Endothelial cell of umbilical vein (primary cell): ENCODE measurements at places on chromosomes 5 and 9. TPM values are rescaled to one million over a fixed set of nuclear protein-coding genes. Genes with fewer than 3 reads are reported as not detected.
A peak's percentile ranks its signal among the peaks of the same experiment; 100 is the strongest.

Gene FAM78A
- total RNA-seq: 26.6 and 34.0 TPM in 2 replicates

Gene PCDH1
- 136 and 170 TPM in 2 replicates for total RNA-seq

Gene C9orf153
- total RNA-seq: 0.66 TPM in 1 of 2 replicates, not detected in the other

Gene ADAMTS12
- total RNA-seq: 0.88 TPM in 1 of 2 replicates, not detected in the other

GRCh38 chr9:31389075-31389474 is 995.4 kb upstream of the ACO1 start:
- no peak for DNase-seq

DNA sequence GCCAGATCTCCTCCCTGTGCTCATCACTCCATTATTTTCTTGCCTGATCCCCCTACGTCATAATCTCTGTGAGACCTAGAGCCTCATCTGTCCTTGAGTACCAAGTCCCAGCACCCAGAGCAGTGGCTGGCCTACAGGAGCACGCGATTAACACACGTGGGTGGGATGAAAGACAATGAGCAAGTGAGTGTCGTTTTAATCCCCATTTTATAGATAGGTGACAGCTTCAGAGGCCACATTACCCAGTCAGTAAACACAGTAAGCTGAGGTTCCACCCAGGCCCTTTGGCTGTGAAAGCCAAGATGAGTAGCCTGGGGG is 17.3 kb downstream of the TRUB2 start:
- DNase-seq: no peak

- peak; percentile 39 for DNase-seq
These were observed 63.9 kb downstream of the PCDH1 start for GRCh38 chr5:141814064-141814964.

- DNase-seq: peak; percentile 21
These were observed 259.7 kb upstream of the ZNF608 start for GRCh38 chr5:125006011-125006685.

- DNase-seq: no peak
These were observed 62.3 kb upstream of the CDK5RAP2 start for GRCh38 chr9:120642129-120642770.
